Thymus (tissue), 14 donors: ENCODE measurements at places on chromosomes 7 and 10. TPM values are rescaled to one million over a fixed set of nuclear protein-coding genes. Genes with fewer than 3 reads are reported as not detected.

TSPAN33 gene
- total RNA-seq: 29.2 TPM

SCD gene
- total RNA-seq: 22.0 TPM

AKR1B1 gene
- total RNA-seq: 32.4 TPM

ADCYAP1R1 gene
- total RNA-seq: 0.61 TPM

FOXP2 gene
- 0.19 TPM for total RNA-seq

SRRM3 gene
- 0.05 TPM for total RNA-seq

CH25H gene
- total RNA-seq: 8.5 TPM

DNA sequence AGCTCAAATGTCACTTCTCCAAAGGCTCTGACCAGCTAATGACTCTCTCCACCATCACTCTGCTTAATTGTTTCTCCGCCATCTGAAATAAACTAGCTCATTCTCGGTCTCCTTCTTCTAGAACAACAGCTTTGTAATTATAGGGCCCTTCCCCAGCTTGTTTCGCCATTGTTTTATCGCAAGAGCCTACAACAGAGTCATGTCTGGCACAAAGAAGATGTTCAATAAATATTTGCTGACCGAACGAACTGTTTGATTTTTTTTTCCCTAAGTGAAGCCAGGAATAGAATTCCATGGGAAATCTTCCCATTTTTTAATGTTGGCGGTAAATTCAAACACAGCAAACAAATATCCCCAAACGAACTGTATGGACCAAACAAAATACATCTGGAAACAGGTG, 63.8 kb upstream of the NMT2 start:
- no peak for DNase-seq

- DNase-seq: no peak
These were observed 150.4 kb downstream of the PRKG1 start for GRCh38 chr10:51224671-51225161.

DNA sequence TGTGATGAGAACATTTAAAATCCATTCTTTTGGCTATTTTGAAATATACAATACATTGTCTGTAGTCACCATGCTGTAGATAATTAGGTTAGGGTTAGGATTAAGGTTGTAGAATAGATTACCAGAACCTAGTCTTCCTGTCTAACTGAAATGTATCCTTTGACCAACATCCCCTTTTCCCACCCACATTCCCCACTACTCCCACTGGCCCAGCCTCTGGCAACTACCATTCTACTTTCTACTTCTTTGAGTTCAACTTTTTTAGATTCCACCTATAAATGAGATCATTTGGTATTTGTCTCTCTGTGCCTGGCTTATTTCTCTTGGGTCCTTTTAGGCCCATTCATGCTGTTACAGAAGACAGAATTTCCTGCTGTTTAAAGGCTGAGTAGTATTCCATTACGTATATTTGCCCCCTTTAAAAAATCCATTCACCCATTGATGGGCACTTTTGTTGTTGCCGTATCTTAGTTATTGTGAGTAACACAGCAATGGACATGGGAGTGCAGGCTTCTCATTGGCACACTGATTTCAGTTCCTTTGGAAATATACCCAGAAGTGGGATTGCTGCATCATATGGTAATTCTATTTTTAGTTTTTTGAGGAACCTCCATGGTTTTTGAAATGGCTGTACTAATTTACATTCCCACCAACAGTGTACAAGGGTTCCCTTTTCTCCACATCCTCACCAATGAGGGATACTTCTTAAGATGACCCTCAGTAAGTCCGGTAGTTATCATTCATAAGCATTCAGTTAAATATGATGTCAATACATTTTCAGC, 104.0 kb downstream of the RALA start:
- DNase-seq: no peak

- no peak for DNase-seq
These were observed 66.1 kb downstream of the MTPN start for GRCh38 chr7:135911099-135911498.

DNA sequence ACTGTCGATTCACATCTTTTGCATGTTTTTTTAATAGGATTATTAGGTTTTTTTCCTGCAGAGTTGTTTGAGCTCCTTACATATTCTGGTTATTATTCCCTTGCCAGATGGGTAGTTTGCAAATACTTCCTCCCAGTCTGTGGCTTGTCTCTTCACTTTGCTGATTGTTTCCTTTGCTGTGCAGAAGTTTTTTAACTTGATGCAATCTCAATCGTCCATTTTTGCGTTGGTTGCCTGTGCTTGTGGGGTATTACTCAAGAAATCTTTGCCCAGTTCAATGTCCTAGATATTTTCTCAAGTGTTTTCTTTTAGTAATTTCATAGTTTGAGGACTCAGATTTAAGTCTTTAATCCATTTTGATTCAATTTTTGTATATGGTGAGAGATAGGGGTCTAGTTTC, 95.4 kb downstream of the TBXAS1 start:
- no peak for DNase-seq

DNA sequence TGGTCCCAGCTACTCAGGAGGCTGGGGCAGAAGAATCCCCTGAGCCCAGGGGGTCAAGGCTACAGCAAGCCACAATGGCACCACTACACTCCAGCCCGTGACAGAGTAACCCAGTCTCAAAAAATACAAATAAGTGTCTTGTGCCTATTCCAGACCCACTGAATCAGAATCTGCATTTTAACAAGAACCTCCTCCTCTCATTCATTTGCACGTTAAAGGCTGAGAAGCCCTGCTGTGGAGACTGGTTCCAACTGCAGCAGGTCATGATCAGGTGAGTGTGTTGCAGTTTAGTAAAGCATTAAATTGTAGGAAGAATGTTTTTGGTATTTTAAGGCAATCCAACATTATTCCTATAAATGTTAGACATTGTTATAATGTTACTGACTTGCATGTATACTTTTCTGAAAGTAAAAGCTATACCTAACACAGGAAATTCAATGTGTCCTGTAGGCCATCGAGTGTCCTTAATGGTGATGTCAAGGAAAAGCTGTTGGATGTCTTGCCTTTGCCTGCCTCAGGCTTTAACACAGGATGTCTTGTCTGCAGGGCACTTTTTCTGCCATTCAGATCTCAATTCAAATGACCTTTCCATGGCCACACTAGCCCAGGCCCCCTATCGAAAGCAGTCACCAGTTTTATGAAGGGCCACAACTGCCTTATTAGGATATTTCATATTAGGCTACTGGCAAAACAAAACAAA, 30.4 kb downstream of the MKRN1 start:
- DNase-seq: no peak

- no peak for DNase-seq
These were observed 106.1 kb downstream of the CHN2 start for GRCh38 chr7:29300649-29301048.

GRCh38 chr10:3424111-3424851, 251.7 kb upstream of the PITRM1 start:
- DNase-seq: no peak

DNA sequence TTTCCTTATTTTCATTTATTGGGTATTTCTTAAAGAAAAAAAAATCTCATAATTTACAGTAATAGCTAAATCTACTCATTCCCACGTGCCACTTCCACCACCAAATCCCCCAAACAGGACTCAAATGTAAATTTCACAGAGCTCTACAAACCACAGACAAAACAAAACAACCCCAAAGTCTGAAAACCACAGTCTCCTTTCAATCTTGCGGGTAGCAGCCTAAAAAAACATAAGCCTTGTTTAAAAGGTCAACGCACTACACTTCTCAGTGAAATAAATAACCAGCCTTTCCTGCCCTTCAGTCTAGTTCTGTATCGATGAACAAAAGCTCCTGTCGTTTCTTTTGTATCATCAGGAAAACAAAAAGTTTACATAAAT, 121.8 kb upstream of the AFAP1L2 start:
- DNase-seq: peak; percentile 53

DNA sequence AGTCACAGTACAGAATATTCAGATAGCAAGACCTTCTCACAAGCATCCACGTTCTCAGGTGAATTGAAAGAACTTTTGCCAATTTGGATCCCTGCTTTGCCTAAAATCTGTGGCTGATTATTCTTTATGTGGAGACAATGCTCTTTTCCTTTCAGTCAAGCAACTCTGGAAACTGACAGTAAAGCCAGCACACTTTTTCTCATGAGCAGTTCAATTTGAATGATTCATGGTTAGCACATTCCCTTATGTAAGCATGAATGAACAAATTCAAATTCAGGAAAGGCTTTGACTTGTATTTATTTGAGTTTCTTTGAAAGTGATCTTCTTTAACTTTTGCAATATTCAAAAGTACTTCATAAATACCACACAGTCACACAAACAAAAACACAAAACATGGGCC, 57.6 kb downstream of the MEOX2 start:
- no peak for DNase-seq
